Calu3 (cell line): ENCODE measurements at places on chromosomes 7 and 10. TPM values are rescaled to one million over a fixed set of nuclear protein-coding genes. Genes with fewer than 3 reads are reported as not detected.
A peak's percentile ranks its signal among the peaks of the same experiment; 100 is the strongest.

LCOR gene
- 50.1 and 52.8 TPM in 2 replicates for total RNA-seq

DNA sequence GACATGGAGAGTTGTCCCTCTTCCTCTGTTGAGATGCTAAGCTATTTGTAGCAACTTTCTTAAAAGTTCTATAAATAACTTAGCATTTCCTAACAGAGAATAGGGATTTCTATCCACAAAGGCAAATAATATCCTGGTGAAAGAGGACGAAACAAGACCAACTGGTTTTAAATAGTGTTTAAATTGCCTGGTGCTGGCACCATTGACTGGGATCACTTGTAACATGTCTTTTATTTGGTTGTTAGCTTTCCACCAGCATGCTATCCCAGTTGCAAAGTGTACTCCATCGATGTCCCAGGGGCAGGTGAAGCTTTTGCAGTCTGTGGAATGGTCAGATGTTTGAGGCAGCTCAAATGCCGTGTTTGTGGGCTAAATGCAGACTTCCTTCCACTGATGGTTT is 3.7 kb downstream of the SUFU start:
- H3K4me3 ChIP-seq, result no peak overlapping the region
- no peaks in the 10 kb centered on the region for H3K27me3 ChIP-seq
- no peak overlapping the region for H3K27ac ChIP-seq
- no peak for DNase-seq

DNA sequence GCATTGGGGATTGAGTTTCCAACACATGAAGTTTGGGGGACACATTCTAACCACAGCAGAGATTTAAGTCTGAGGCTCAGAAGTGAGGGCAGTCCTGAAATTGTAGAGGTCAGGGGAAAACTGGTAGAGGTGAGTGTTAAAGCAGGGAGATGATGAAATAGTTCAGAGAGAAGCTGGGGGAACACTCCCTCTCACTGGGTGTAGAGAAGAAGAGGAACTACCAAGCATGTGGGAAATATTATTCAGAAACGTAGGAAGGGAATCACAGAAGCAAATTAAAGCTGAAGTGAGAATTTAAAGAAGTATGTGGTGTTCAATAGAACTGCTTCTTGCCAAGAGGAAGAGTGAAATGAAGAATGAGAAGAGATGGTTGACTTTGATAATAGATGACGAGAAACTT is 121.5 kb upstream of the FAM3C start:
- H3K27ac ChIP-seq, result no peak overlapping the region
- no peaks in the 10 kb centered on the region for H3K27me3 ChIP-seq
- no peak overlapping the region for H3K4me3 ChIP-seq
- no peaks in the 10 kb centered on the region for H3K36me3 ChIP-seq
- no peaks in the 10 kb centered on the region for H3K4me1 ChIP-seq

DNA sequence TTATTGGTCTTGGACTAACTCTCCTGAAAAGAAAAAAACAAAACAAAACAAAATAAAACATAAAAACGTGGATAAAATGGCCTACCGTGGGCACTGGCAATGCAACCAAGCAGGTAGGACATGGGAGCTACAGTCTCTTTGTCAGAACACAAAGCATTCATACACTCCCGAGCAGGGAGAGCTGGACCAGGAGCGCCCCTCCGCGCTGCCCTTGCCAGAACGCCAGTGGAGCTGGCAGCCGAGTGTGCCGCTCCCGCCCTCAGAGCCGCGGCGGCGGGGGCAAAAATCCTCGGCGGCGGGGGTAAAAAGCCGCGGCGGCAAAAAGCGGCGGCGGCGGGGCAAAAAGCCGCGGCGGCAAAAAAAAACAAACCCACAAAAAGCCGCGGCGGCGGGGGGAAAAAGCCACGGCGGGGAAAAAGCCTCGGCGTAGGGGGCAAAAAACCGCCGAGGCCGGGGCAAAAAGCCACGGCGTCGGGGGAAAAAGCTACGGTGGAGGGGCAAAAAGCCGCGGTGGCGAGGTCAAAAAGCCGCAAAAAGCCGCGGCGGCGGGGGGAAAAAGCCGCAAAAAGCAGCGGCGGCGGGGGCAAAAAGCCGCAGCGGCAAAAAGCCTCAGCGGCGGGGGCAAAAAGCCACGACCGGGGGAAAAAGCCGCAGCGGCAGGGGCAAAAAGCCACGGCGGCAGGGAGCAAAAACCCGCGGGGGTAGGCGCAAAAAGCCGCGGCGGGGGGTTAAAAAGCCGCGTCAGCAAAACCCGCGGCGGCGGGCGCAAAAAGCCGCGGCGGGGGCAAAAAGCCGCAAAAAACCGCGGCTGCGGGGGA is 418.1 kb downstream of the ZNF716 start:
- peak overlapping the region; percentile 44 for H3K4me3 ChIP-seq
- no peaks in the 10 kb centered on the region for H3K36me3 ChIP-seq
- H3K27ac ChIP-seq, result no peak overlapping the region
- DNase-seq, result no peak

HABP2 gene
- total RNA-seq, result 0.59 and 1.0 TPM in 2 replicates

DNA sequence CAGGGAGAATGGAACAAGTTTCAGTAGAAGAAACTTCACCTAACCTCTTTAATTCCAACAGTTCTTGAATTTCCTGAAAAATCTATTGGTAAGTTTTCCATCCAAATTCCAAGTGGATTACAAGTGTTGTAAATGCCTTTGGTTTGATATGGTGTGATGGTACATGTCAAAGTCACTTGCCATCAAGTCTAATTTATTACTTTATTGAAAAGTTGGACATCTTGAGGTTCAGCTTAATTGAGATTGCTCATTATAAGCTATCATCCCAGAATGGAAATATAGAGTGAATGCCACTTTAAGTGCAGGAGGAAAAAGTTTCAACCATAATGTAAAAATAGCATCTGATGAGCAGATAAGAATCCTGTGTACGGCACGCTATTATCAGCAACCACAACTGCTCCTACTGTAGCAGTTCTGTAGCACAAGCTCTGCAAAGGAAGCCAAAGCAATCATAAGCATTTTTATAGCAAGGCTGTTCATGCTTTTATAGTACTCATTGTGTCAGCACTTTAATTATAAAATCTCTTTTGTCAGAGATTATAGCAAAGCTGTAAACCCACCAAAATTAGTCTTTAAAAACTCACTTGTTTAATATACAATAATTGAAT is 991.8 kb upstream of the PHF14 start:
- H3K36me3 ChIP-seq, result no peaks in the 10 kb centered on the region
- no peak overlapping the region for H3K4me3 ChIP-seq
- no peak for DNase-seq
- H3K27me3 ChIP-seq, result no peaks in the 10 kb centered on the region
- no peaks in the 10 kb centered on the region for H3K4me1 ChIP-seq

DNA sequence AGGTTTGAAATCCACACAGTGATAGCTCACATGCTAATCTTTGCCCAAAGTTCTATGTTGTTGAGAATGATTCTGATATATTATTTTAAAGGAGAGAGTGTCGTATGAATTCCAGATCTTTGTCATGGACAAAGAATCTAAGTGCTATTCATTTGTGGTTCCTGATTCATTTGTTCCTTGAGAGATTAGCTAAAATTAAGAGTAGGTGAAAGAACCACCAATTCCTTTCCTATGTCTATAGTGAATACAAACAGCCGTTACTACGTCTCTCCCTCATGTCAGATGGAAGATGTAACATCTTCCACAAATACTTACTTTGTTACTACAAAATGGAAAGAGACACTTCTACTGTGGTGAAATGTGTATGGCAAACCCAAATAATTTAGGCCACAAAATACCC is 3.3 kb upstream of the PLXDC2 start:
- no peak for DNase-seq
- H3K27ac ChIP-seq, result no peak overlapping the region
- peaks cover 38% of the 10 kb centered on the region for H3K27me3 ChIP-seq
- no peak overlapping the region for H3K4me3 ChIP-seq
- no peaks in the 10 kb centered on the region for H3K4me1 ChIP-seq

DNA sequence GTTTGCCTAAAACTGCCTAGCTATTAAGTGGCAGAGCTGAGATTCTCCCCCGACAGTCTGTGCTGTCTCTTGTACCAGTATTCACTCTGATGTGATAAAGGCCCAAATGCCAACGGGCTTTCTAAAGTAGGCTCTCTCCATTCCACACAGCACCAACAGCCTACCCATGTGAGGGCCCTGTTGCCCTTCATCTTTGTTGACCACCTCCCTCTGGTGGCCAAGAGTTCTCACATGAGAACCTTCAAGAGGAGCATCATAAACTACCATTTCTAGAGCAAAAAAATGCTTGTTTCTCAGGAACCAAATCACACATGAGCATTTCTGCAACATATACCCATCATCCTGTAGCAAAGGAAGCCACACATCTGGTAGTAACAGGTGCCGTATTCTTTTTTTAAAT is 185.8 kb downstream of the GRM8 start:
- no peaks in the 10 kb centered on the region for H3K36me3 ChIP-seq
- H3K4me3 ChIP-seq, result no peak overlapping the region
- peaks cover 14% of the 10 kb centered on the region for H3K27me3 ChIP-seq
- DNase-seq, result peak; percentile 57
- H3K4me1 ChIP-seq, result no peaks in the 10 kb centered on the region

DRGX gene
- total RNA-seq, result not detected in 2 replicates

- peaks cover 12% of the 10 kb centered on the region for H3K36me3 ChIP-seq
- no peak overlapping the region for H3K27ac ChIP-seq
- no peak for DNase-seq
- no peaks in the 10 kb centered on the region for H3K27me3 ChIP-seq
- H3K4me3 ChIP-seq, result peak overlapping the region; percentile 80
These were observed 165.6 kb upstream of the ASAH2 start for GRCh38 chr10:50416881-50417280.

GRCh38 chr7:132419542-132419941 is 156.7 kb downstream of the PLXNA4 start:
- no peaks in the 10 kb centered on the region for H3K36me3 ChIP-seq
- H3K4me1 ChIP-seq, result no peaks in the 10 kb centered on the region
- H3K27ac ChIP-seq, result no peak overlapping the region
- H3K4me3 ChIP-seq, result no peak overlapping the region

DNA sequence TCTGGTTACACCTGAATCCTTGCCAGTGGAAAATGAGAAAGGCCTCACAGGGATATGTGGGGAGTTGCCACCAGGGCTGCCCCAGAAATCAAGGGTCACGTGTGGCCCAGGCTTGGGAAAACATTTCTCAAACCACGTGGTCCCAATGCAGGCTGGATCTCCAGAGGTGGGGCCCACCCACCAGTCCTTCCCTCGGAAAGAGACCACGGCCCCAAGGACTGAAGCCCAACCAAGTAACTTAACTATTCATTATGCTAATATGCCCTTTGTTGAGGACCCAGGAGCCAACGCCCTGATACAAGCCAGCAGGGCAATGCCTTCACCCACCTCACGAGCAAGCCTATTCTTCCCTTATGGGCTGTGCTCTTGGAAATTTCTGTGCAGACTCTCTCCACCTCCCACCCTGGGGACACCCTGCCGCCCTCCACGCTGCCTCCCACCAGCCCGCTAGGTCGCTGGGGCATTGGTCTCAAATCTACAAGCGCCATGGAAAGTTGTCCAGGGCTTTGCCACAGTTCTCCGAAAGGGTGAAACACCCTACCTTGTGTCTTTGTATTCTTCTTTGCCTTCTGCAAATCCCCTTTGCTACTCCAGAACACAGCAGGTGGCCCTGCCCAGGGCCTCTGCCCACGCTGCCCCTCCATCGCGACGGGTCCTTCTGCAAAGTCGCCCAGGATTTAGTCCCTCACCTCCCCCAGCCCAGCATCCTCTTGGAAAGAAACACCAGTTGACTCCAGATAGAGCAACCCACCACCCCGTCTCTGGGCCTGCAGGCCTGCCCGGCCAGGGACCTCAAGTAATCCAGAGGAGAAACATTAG is 8.8 kb downstream of the TNS3 start:
- peaks cover 77% of the 10 kb centered on the region for H3K36me3 ChIP-seq
- H3K4me1 ChIP-seq, result peaks cover 73% of the 10 kb centered on the region
- H3K27ac ChIP-seq, result peak overlapping the region; percentile 61
- no peak for DNase-seq

GRCh38 chr7:75650681-75651080 is 88.1 kb downstream of the HIP1 start:
- no peak overlapping the region for H3K4me3 ChIP-seq
- no peak for DNase-seq
- H3K27me3 ChIP-seq, result no peaks in the 10 kb centered on the region
- H3K4me1 ChIP-seq, result no peaks in the 10 kb centered on the region
- no peaks in the 10 kb centered on the region for H3K36me3 ChIP-seq

COL13A1 gene
- 0.24 TPM in 1 of 2 replicates, not detected in the other for total RNA-seq

GRCh38 chr7:76380623-76380966 is 21.8 kb upstream of the YWHAG start:
- H3K36me3 ChIP-seq, result no peaks in the 10 kb centered on the region
- H3K27me3 ChIP-seq, result no peaks in the 10 kb centered on the region
- no peak overlapping the region for H3K27ac ChIP-seq
- no peak overlapping the region for H3K4me3 ChIP-seq
- DNase-seq, result no peak
- peaks cover 7% of the 10 kb centered on the region for H3K4me1 ChIP-seq

GRCh38 chr10:113148901-113149300 is 198.9 kb downstream of the TCF7L2 start:
- peaks cover 28% of the 10 kb centered on the region for H3K36me3 ChIP-seq
- DNase-seq, result no peak
- no peak overlapping the region for H3K4me3 ChIP-seq
- no peak overlapping the region for H3K27ac ChIP-seq
- no peaks in the 10 kb centered on the region for H3K27me3 ChIP-seq
- H3K4me1 ChIP-seq, result no peaks in the 10 kb centered on the region

DNA sequence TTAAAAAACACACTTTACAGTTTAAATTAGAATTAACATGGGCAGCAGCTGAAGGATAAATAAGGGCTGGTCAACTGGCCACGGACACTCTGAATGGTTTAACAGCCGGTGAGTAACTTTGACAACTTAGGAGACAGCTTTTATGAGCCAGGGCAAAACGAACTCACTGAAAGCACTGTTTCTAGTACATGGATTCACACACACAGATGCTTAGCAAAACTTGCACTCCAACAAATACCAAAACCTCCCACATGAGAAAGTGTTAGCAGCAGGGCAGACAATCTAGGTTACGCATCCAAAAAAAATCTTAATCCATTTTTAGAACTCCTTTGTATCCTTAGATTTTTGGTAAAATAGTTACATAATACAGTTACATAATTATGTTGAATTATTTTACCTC is 486.4 kb downstream of the PHTF2 start:
- H3K4me1 ChIP-seq, result no peaks in the 10 kb centered on the region
- no peak for DNase-seq
- no peak overlapping the region for H3K4me3 ChIP-seq
- no peak overlapping the region for H3K27ac ChIP-seq
- no peaks in the 10 kb centered on the region for H3K36me3 ChIP-seq

FAM25G gene
- total RNA-seq, result not detected in 2 replicates

DNA sequence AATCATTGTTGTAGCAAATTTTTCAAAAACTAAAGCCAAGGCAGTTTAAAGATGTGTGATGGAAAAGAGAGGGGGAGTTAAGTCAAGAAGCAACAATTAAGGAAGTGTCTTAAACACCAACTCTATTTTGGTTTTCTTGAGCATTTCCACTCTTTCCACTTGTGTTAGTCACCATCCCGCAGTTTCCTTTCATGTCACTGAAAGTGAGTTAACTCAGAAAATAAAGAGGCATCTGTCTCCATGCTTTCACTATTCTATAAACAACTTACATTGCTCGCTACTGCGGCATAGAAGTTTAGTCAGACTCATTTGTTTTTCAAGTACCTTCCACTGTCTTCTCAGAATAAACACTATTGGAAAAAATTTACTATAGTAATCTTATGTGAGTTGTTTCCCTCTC is 284.9 kb upstream of the SEMA3D start:
- DNase-seq, result no peak
- no peaks in the 10 kb centered on the region for H3K36me3 ChIP-seq
- no peaks in the 10 kb centered on the region for H3K27me3 ChIP-seq
- no peak overlapping the region for H3K4me3 ChIP-seq
- H3K4me1 ChIP-seq, result no peaks in the 10 kb centered on the region

- no peak for DNase-seq
- H3K27me3 ChIP-seq, result no peaks in the 10 kb centered on the region
- H3K4me3 ChIP-seq, result peak overlapping the region; percentile 66
- peaks cover 11% of the 10 kb centered on the region for H3K36me3 ChIP-seq
These were observed 48.2 kb upstream of the FXYD4 start for GRCh38 chr10:43323245-43323644.
